Mesothelial cell of epicardium (in vitro differentiated cells): ENCODE measurements at places on chromosomes 1 and 21. TPM values are rescaled to one million over a fixed set of nuclear protein-coding genes. Genes with fewer than 3 reads are reported as not detected.
A peak's percentile ranks its signal among the peaks of the same experiment; 100 is the strongest.

GUCA2B gene
- not detected in 3 replicates for total RNA-seq

LEFTY2 gene
- 0.38 to 0.74 TPM (median 0.57 TPM) in 3 replicates for total RNA-seq

PRR9 gene
- total RNA-seq: not detected in 3 replicates

DNA sequence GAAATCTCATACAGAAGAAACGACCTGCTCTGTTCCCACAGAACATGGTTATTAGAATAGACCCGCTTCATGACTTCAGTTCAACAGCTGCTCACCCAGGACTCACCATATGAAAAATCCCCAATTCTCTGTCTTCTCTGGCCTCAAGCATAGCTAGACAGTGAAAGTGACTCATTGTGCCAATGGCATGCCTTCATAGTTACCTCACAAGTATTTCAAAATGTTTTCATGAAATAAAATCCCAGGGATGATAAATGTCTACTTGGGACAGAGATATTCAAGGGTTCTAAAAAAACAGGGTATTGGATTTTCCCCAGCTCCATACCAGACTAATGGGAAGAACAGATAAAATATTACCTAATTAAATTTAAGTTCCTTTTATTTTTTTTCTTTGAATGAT is 82.3 kb downstream of the NOTCH2 start:
- H3K4me1 ChIP-seq: peaks cover 46% of the 10 kb centered on the region
- peak overlapping the region; percentile 87 for H3K27ac ChIP-seq
- H3K36me3 ChIP-seq: peaks cover 26% of the 10 kb centered on the region

DNA sequence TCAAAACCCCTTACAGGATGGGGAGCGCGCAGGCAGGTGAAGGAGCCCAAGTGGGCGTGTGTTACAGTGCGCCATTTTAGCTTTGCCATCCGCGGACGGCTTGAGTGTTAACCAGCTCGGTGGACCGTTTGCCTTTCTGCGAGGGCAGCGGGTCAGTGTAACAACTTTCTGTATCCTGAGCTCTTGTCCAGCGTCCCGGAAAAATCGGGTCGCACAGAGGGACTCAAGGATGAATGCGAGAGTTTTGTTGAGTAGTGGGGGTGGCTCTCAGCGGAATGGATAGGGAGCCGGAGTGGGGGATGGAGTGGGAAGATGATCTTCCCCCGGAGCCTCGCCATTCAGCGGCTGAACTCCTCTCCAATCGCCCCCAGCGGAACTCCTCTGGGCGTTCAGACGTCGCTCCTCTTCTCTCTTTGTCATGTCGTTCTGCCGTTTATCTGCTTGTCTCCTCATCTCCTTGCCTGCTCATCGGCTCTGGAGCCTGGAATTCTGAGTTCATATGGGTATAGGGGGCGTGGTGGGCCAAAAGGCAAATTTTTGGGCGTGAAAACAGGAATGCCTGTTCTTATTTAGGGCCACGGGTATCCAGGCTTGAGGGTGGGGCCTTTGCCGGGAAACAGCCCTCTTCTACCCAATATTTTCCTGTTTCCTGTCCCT is 295.4 kb downstream of the CTH start:
- H3K36me3 ChIP-seq: no peaks in the 10 kb centered on the region
- DNase-seq: no peak
- H3K4me3 ChIP-seq: no peak overlapping the region
- peaks cover 18% of the 10 kb centered on the region for H3K27me3 ChIP-seq
- H3K4me1 ChIP-seq: no peaks in the 10 kb centered on the region
